Uterus (tissue), 4 donors: ENCODE measurements at places on chromosomes 13 and 19. TPM values are rescaled to one million over a fixed set of nuclear protein-coding genes. Genes with fewer than 3 reads are reported as not detected.

GRCh38 chr13:64817691-64818090 is 2412.4 kb downstream of the PCDH9 start:
- H3K4me3 ChIP-seq = no peak overlapping the region
- H3K27me3 ChIP-seq = no peaks in the 10 kb centered on the region
- DNase-seq = no peak
- no peaks in the 10 kb centered on the region for H3K36me3 ChIP-seq
- H3K27ac ChIP-seq = no peak overlapping the region
- no peaks in the 10 kb centered on the region for H3K4me1 ChIP-seq

ZNF844 gene
- total RNA-seq = 10.8 TPM

GRCh38 chr13:25932365-25932764 is 119.5 kb downstream of the SHISA2 start:
- H3K27ac ChIP-seq = no peak overlapping the region
- DNase-seq = no peak
- H3K27me3 ChIP-seq = no peaks in the 10 kb centered on the region
- no peak overlapping the region for H3K4me3 ChIP-seq
- no peaks in the 10 kb centered on the region for H3K4me1 ChIP-seq

DNA sequence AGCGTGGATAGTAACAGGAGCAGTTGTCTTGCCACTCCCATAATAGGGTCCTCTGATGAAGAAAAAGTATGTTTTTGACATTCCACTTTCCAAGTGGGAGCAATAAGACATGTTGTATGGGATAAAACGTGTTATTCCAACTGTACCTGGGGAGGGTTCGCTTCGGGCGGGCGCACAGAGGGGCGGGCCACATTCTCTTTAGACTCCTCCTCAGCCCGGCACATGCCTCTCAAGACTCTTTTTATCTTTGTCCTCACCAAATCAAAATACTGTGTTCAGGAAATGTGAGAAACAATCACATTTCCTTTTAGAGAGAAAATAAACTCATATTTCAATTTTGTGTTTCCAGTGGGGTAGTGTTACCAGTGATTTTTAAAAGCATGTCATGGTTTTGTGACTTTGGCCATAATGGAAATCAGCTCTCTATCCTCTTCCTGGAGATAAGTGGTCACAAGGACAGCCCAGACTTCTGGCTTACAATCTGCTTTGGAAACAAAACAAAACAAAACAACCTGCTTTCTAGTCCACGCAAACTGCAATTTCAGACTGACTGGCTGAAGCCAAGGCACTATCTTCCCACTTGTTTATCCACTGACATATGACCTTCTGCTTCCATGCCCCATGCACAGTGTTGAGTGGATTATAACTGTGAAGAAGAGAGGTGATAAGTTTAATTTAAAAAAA is 276.1 kb downstream of the NALCN start:
- no peaks in the 10 kb centered on the region for H3K4me1 ChIP-seq
- H3K27ac ChIP-seq = no peak overlapping the region
- H3K27me3 ChIP-seq = no peaks in the 10 kb centered on the region
- H3K4me3 ChIP-seq = no peak overlapping the region

DNA sequence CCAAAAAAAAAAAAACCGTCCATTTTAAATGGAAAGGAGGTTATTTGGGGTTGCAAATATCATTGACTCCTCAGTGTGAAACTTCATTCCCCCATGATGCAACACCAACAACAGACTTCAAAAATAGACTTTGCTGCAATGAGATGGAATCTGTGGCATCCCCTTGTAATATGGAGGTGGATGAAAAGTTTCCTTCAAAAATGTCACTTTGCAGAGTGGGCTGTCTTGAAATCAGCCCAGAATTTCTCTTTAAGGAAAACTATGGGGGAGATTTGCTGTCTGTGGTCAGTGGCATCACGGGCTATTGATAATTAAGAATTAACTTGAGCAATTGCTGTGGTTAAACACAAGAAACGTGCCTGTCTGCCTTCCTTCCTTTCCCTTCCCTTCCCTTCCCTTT is 1.5 kb downstream of the GPR18 start:
- H3K27me3 ChIP-seq = no peaks in the 10 kb centered on the region
- H3K36me3 ChIP-seq = no peaks in the 10 kb centered on the region
- H3K4me1 ChIP-seq = no peaks in the 10 kb centered on the region
- no peak overlapping the region for H3K4me3 ChIP-seq
- no peak overlapping the region for H3K27ac ChIP-seq

DNA sequence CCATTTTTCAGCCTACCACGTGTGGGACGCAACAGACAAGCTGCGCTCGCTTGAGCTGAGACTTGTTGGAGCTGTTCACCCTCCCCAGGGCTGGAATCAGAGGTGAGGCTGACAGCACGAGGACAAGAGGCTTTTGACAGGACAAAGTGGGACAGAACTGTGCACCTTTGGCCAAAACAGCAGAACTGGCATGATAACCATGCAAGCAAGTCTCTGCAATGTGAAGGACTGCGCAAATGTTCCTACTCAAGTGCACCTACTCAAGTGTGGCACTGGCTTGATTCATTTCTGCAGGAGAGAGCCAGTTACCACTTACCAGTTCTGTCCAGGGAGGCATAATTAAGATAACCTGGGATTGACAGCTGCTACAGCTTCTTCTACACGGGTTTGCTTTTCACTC is 62.2 kb upstream of the TM9SF2 start:
- H3K27ac ChIP-seq = no peak overlapping the region
- no peaks in the 10 kb centered on the region for H3K4me1 ChIP-seq
- H3K27me3 ChIP-seq = no peaks in the 10 kb centered on the region
- no peak overlapping the region for H3K4me3 ChIP-seq
- no peaks in the 10 kb centered on the region for H3K36me3 ChIP-seq
- no peak for DNase-seq

DNA sequence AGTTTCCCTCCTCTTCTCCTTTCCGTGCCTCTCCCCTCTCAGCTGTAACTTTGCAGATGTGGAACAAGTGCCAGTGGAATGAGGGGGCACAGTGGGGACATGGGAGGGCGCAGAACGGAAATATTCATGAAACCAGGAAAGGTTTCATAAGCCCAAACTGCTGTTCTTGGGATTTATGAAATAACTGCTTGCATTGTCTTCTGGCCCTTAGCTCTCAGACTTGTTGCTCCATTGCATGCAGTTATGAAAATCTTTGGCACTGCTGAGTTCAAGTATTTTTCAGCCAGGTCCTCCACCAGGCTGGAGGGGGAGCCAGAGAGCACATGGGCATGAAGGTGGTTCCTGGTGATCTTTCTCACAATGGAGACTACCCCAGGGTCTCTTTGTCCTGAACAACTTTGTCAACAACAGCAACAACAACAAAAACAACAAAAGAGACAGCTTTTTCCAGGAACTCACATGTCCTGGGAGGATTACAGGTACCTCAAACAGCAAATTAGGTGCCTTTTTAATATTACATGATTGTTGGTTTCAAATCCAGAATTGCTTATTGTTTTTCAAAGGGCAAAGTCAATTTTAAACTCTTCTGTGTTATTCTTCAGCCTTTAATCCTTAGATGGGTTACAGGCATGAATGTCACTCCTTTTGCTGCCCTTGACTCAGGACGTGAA is 1.5 kb downstream of the RGCC start:
- H3K27ac ChIP-seq = no peak overlapping the region
- H3K4me1 ChIP-seq = peaks cover 5% of the 10 kb centered on the region
- no peaks in the 10 kb centered on the region for H3K36me3 ChIP-seq
- no peaks in the 10 kb centered on the region for H3K27me3 ChIP-seq

LRRC25 gene
- total RNA-seq = not detected
